Left ventricle myocardium superior (tissue), 1 donor: ENCODE measurements at places on chromosomes 7 and 10. TPM values are rescaled to one million over a fixed set of nuclear protein-coding genes. Genes with fewer than 3 reads are reported as not detected.

DNA sequence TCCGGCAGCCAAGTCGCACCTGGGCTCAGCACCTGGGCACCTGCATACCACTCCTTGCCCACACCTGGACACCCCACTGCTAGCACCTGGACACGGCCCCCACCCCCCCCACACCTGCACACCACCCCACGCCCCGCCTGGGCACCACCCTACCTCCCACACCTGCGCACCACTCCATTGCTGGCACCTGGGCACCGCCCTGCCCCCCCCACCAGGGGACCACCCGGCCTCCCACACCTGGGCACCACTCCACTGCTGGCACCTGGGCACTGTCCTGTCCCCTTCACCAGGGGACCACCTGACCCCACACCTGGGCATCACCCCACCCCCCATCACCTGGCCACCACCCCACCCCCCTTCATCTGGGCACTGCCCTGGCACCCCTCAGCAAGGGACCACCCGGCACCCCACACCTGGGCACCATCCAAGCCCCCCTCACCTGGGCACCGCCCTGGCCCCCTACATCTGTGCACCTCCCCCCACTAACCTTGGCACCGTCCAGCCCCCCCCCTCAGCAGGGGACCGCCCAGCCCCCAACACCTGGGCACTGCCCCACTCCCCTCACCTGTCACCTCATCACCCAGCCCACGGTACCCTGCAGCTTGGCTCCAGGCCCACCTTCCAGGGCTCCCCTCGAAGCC is 33.8 kb upstream of the RNF32 start:
- DNase-seq, result no peak

UNC5B gene
- 12.8 TPM for total RNA-seq

HOXA7 gene
- not detected for total RNA-seq

DNA sequence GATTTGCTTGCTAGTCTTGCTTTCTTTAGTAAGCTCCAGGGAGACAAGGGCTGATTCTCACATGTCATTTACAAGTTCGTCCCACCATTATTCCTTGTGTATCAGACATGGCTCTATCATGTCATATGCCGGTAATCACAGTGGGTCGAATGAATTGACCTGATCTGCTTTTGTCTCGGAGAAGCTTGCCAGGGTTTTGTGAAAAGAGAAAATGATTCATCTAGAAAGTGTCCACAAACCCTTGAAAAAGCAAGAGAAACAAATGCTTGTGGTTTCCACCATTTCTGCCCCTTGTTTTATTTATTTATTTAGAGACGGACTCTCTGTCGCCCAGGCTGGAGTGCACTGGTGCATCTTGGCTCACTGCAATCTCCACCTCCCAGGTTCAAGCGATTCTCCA is 278.5 kb downstream of the TCF7L2 start:
- no peak for DNase-seq

DNA sequence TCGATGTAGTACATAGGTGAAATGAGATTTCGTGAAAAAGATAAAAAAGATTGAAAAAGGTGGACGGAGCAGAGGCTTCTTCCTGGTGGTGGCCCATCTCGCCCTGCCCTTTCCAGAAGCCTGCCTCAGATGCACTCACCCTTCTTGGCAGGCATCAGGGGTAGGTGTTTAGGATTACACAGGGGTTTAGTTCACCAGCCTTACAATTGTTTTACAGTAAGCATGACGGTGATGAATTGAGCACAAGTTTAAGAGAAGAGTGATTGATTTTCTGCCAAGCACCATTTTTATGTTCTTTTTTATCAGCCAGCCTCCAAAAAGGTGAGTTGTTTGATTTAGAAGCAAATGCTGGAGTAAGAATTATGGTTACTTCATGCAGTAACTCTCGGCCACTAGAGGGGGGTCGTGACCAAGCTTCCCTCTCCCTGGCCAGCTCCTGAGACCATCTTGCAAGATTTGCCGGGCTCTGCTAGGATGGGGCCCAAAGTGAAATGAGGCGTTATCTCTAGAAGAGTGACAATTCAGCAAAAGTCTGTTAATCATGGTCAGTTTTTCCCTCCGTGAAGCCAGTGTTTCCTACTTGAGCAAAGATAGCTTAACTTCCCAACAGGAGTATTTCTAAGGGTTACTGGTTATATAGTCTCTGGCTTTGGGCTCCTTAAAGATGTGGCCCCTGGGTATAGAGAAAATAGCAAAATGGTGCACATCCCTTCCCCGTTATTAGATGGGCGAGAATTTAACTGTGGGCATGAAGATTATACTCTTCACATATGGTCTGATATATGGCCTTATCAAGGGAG is 228.8 kb downstream of the BMPER start:
- peak; percentile 67 for DNase-seq

DNA sequence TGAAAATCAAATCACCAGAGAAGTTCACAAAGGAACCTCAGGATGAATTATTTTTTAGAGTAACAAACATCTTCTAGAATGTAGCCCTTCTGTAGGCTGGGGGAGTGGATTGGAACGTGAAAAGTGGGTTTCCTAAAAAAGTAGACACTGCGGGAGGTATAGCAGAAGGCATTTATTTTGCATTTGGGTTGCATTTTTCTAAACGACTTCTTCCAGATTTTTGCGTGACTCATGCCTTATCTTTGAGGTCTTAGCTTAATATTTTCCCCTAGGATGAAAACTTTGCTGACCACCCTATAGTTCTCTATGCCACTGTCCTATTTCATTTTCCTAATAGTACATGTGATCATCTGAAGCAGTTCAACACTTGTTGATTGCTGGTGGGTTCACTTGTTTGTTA is 112.7 kb upstream of the JCAD start:
- no peak for DNase-seq

- DNase-seq, result no peak
Measured at GRCh38 chr10:581776-582330, 107.6 kb downstream of the DIP2C start.

DNA sequence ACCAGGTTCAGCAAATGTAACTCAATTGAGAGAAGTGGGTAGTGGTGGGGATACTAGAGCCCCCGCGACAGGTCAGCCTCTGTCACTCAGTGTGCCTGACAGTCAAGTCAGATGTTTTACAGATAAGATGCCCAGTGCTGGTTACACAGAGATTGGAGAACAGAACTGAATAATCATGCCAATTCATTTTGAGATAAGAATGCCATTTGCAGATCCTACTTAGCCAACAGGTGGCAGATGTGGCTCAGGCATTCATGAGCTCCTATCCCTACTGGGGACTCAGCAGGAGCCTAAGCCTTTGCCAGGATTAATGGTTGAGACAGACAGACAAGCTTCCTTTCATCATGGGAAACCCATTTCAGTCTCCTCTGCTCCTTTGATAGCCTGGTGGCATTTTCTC is 137.8 kb downstream of the MAPK8 start:
- DNase-seq, result no peak

MMRN2 gene
- total RNA-seq, result 31.3 TPM

ACBD5 gene
- total RNA-seq, result 87.7 TPM

GRCh38 chr7:1667566-1668395 is 2.3 kb upstream of the ELFN1 start:
- DNase-seq, result peak; percentile 57

DNA sequence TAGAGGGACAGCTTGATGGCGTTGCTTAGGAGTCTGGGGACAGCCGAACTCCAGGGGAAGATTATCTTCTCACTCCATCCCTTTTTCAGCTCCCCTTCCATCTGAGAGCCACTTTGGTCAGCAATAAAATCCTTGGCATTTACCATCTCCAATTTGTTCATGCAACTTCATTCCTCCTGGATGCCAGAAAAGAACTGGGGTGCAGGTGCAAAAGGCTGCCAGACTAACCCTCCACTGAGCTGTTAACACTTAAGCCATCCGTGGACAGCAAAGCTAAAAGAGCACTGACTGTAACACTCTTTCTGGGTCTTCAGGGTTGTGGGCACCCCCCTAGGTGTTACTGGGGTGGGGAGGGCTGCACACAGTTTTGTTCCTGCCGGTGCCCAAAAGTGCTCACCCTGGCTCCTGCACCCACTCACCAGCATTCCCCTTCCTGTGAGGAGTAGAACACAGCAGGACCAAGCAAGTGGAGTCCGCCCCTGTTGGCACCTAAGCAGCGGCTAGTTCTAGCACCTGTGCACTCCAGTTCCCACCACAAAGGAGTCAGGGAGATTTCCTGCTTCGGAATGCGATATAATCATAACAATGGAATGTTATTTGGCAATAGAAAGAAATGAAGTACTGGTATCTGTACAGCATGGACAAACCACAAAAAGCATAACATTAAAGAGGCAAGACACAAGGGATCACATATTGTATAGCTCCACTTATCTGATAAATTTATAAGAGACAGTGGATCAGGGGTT is 95.1 kb downstream of the NPY start:
- no peak for DNase-seq

- no peak for DNase-seq
Measured at GRCh38 chr7:16561943-16562342, 35.3 kb downstream of the LRRC72 start.

TMEM236 gene
- 0.30 TPM for total RNA-seq

CUZD1 gene
- total RNA-seq, result 0.12 TPM

PRLHR gene
- not detected for total RNA-seq

DNA sequence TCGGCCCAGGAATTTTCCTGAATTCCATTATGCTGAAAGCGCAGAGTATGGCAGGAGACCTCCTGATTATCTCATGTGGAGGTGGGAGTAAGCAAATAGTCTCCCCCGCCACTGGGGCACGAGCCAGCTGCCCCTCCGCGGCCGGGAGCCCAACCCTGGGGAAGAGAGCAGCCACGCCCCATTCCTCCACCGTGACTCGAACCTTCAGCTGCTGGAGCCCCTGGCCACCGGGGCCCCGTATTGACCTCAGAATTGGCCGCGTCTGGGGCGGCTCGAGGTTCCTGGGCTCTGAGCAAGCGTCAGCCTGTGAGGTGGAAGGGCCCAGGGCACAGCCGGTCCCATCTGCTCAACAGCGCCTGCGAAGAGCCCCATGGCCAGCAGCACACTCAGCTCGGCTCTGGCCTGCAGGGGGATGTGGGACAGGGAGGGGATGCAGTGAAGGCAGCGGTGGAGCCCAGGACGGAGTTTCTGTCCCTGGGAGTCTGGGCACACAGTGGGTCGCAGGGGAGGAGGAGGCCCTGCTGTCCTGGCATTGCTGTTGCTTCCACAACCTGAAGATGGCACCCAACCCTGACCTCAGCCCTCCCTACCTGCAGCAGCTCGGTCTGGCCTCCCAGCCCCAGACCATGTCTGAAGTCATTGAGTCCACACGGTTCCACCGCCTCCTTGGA is 97.8 kb downstream of the CHST15 start:
- DNase-seq, result peak; percentile 54

STEAP4 gene
- total RNA-seq, result 21.7 TPM

KAZALD1 gene
- total RNA-seq, result 7.8 TPM

- no peak for DNase-seq
Measured at GRCh38 chr7:85115006-85115405, 71.8 kb downstream of the SEMA3D start.

AOC1 gene
- 0.17 TPM for total RNA-seq
